ENCODE measurements at places on chromosomes 11 and 22.
A peak's percentile ranks its signal among the peaks of the same experiment; 100 is the strongest.

DNA sequence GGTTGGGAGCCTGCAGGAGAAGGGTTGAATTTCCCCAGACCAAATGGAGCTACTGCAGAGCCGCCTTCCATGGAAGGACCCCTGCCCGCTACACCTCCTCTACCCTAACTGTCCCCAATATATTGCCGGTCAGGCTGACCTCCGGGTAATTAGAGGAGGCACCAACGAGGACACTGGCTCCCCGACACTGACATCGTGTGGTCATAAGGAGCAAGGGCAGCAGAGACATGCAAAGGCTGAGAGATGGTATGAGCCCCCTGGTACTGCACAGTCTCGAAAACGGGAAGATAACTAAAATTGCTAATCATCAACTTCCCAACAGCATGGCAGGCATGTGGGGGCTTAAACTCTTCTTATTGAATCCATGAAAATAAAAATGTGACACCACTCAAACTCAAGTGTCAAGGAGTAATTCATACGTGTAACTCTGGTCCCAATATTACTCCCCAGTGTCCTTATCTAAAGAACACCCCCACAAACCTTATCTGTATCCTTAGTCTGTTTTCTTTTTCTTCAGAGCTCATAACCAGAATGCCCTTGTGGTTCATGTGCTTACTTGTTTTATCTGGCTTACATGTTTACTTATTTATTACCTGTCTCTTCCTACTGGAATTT lies 4.4 kb downstream of the CAVIN3 start:
- no peaks in the 10 kb centered on the region for H3K4me1 ChIP-seq
- H3K27me3 ChIP-seq, result no peaks in the 10 kb centered on the region
- H3K27ac ChIP-seq, result no peak overlapping the region
- DNase-seq, result no peak
- H3K4me3 ChIP-seq, result no peak overlapping the region

- peak; percentile 18 for DNase-seq
- H3K27me3 ChIP-seq, result peaks cover 6% of the 10 kb centered on the region
- peak overlapping the region; percentile 31 for H3K27ac ChIP-seq
Observed at GRCh38 chr11:2930704-2931419, 1.6 kb upstream of the PHLDA2 start.

- H3K27me3 ChIP-seq, result no peaks in the 10 kb centered on the region
- peaks cover 6% of the 10 kb centered on the region for H3K4me1 ChIP-seq
- no peak for DNase-seq
Observed at GRCh38 chr11:2777871-2778629, 78.3 kb upstream of the KCNQ1OT1 start.

DNA sequence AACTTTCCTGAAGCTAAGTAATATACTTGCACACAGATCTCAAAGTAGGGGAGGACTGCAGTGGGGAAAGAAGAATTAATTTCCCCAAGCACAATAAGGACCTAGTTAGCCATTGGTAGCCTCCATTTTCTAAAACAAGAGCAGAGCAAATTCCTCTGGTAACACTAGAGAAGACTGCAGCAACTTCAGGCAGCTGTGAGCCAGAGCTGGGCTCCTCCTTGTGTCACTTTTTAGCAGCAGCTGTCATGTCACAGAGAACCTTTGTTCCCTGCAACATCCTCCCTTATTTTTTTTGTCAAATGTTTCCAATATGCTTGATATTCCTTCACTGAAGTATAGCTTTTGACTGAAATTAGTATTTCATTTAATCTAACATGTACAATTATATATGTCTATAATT lies 54.4 kb downstream of the RRAS2 start:
- H3K4me3 ChIP-seq, result no peak overlapping the region
- no peaks in the 10 kb centered on the region for H3K36me3 ChIP-seq
- no peak overlapping the region for H3K27ac ChIP-seq
- peaks cover 18% of the 10 kb centered on the region for H3K4me1 ChIP-seq
- H3K27me3 ChIP-seq, result no peaks in the 10 kb centered on the region

DNA sequence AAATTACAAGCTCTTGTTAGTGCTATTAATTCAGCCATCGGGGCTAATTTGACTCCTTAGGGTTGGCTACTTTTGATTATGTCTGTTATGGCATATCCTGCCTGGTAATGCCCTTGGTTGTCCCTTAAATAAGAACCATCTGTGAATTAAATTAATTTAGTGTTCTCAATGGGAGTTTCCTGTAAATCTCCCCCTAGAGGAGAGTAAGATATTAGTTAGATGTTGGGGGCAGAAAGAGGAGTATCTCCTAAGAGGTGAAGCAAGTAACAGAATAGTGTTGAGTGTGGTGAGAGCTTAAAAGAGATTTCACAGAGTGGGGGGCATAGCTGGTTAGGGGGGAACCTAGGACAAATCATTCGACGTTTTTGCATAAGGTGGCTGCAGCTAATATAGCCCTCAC lies 1126.9 kb downstream of the JRKL start:
- no peak overlapping the region for H3K4me3 ChIP-seq
- no peak for DNase-seq
- H3K4me1 ChIP-seq, result no peaks in the 10 kb centered on the region
- no peaks in the 10 kb centered on the region for H3K27me3 ChIP-seq

DNA sequence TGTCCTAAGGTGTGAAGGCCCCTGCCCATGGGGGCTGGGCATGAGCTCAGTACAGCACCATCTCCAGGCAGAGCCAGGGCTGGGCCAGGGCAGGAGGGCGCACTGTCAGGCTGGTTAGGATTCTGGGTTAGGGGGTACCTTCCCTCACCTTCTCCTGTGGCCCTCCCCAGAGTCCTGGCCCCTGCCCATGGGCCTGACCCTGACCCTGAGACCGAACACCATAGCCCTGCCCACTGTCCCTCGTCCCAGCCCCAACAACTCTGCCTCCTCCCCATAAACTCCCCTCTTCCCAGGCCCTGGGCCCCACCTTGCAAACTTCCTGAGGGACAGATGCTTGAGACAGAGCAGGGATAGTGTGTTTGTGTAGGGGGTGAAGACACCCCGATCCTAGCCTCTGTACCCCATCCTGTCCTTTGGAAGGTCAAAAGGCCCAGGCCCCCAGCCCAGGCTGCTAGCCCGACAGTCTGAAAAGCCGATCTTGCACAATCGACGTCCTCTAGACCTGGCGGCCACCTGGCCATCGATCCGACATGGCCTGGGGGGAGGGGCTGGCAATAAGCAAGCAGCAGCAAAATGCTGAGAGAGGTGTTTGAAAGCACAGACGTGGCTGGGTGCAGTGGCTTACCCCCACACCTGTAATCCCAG lies 2.7 kb upstream of the TMPRSS6 start:
- H3K27me3 ChIP-seq, result no peaks in the 10 kb centered on the region
- no peaks in the 10 kb centered on the region for H3K36me3 ChIP-seq
- H3K27ac ChIP-seq, result no peak overlapping the region
- no peak overlapping the region for H3K4me3 ChIP-seq

Measured in CD8-positive, alpha-beta memory T cell (primary cell).